LHCN-M2 (cell line): ENCODE measurements at places on chromosomes 3 and 15. TPM values are rescaled to one million over a fixed set of nuclear protein-coding genes. Genes with fewer than 3 reads are reported as not detected.

DNA sequence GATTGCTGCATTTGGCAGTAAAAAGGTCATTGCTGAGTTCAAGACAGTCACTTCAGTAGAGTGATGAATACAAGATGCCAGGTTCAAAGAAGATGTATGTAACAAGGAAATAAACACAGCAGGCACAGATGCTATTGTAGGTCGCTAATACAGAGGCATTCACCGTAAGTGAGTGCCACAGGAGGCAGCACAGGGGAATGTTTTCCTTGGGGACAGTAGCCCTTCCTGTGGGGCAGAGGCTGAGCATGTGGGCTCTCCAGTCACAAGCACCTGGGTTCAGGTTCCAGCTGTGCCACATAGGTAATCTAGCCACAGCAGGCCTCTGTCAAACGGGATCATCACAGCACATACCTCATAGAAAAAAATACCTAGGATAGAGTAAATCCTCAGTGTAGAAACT lies 86.3 kb downstream of the RSL24D1 start:
- DNase-seq, result no peak

GRCh38 chr3:1423566-1424089 lies 330.8 kb downstream of the CNTN6 start:
- DNase-seq, result no peak

Gene PLAAT1
- total RNA-seq, result not detected in 2 replicates

Gene GAP43
- total RNA-seq, result 0.23 and 0.45 TPM in 2 replicates

- peak; percentile 81 for DNase-seq
These were observed 6.1 kb upstream of the AP2M1 start for GRCh38 chr3:184168363-184169120.

- no peak for DNase-seq
These were observed 58.4 kb upstream of the DCUN1D1 start for GRCh38 chr3:183038757-183039156.

DNA sequence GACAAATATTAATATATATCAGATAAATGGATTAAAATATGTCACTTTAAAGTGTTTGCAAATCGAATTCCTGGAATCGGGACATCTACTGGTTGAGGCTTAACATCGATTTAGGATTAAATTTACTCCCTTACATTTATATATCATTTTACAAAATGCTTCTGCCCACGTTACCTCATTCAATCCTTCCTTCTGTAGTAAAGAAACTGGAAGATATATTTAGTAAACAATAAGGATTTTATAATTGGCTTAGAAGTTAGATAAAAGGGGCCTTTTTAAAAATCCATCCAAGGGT lies 1.3 kb downstream of the CLPX start:
- no peak for DNase-seq

- DNase-seq, result no peak
These were observed 165.5 kb downstream of the ALCAM start for GRCh38 chr3:105532251-105532650.
